NCI-H526 treated with DMSO at 0.1 percent for 48 hours (cell line): ENCODE measurements at places on chromosomes 16 and 17.

DNA sequence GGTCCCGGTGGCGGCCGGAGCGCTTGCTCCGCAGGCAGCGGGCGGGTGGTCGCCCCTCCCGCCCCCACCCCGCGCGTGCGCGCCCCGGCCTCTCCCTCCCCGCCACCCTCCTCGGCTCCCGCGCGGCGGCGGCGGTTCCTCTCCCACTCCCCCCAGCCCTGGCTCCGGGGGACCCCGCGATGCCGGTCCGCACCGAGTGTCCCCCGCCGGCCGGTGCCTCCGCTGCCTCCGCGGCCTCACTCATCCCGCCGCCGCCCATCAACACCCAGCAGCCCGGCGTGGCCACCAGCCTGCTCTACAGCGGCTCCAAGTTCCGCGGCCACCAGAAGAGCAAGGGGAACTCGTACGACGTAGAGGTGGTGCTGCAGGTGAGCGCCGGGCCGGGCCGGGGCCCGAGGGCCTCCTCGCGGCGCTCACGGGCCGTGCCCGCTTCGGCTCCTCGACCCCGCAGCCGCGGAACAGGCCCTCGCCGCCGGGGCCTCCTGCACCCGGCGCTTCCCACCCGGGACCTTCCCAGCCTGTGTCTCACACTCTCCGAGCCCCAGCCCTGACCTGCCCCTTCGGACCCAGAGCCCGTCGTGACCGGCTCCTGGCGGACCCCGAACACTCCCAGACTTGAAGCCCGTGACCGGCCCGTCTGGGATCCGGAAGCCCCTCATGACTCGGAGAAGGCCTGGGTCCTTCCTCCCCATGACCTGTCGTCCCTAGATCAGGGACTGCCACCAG, 490 bp downstream of the GID4 start:
- no peak for DNase-seq

DNA sequence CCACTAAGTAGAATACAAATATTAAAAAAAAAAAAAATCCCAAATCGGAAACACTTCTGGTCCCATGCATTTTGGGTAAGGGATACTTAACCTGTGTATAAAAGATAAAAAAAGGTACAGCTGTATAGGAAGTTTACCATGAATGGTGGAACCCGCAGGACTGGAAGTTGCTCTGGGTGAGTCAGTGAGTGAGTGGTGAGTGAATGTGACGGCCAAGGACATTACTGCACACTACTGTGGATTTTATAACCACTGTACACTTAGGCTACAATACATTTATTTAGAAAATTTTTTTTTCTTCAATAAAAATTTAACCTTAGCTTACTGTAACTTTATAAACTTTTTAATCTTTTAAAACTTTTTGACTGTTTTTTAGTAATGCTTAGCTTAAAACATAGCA, 71.3 kb upstream of the BCAR1 start:
- DNase-seq: no peak

- DNase-seq: no peak
Observed at GRCh38 chr16:10240854-10241613, 58.8 kb upstream of the GRIN2A start.

- no peak for DNase-seq
Observed at GRCh38 chr16:57325458-57325857, 33.1 kb upstream of the CCL22 start.

GRCh38 chr17:38451030-38451839, 23.0 kb downstream of the ARHGAP23 start:
- DNase-seq: no peak
